K562 (cell line): ENCODE measurements at places on chromosomes 7 and 10.

- no peak for DNase-seq
- no peaks in the 10 kb centered on the region for H3K27me3 ChIP-seq
- H3K4me3 ChIP-seq, result no peak overlapping the region
- no peak overlapping the region; the same call in 2 of the 3 replicates for H3K27ac ChIP-seq
- peaks cover 8% of the 10 kb centered on the region; the same call in 1 of the 3 replicates for H3K36me3 ChIP-seq
Observed at GRCh38 chr10:48400129-48400849, 93.8 kb downstream of the MAPK8 start.

- no peaks in the 10 kb centered on the region for H3K4me1 ChIP-seq
- no peak overlapping the region for H3K27ac ChIP-seq
- H3K27me3 ChIP-seq, result no peaks in the 10 kb centered on the region
- no peak for DNase-seq
Observed at GRCh38 chr7:18566829-18567228, 71.3 kb downstream of the HDAC9 start.

DNA sequence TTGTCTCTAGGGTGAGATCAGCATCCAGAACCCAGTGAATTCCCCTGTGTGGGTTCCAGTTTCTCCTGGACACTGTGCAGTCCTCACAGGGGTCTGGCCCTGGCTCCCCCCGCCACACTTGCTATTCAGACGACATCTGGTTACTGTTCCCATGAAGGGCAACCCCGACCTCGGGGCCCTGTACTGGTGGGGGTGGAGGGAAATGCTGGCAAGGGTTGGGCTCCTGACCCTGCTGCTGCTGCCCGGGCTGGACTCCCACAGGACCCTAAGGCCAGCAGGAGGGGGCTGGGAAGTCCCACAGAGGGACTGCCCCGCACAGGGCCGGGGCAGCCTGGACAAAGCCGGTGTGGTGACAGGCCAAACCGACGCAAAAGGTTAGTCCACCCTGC is 768 bp upstream of the CPA1 start:
- H3K27ac ChIP-seq, result no peak overlapping the region
- no peak for DNase-seq
- H3K27me3 ChIP-seq, result peaks cover 29% of the 10 kb centered on the region
- H3K36me3 ChIP-seq, result no peaks in the 10 kb centered on the region

DNA sequence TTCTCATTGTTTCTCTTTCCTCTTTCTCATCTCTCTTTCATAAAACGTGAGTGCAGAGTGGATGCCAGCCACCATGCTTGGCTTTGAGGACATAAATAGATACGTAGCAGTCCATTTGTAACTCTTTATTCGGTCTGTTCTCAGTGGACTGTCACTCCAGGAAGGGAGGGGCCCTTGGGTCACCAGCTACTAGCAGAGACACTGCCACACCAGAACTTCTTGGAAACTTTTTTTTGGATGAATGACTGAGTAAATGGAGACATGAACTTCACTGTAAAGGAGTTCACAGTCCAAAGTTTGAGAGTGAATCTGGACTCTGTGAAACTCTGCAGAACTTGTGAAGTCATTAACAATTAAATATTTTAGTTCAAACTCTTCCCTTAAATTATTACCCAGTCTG is 20.2 kb downstream of the CHN2 start:
- H3K27ac ChIP-seq, result no peak overlapping the region
- H3K4me3 ChIP-seq, result no peak overlapping the region
- DNase-seq, result no peak
- no peaks in the 10 kb centered on the region for H3K27me3 ChIP-seq
- no peaks in the 10 kb centered on the region for H3K4me1 ChIP-seq
- no peaks in the 10 kb centered on the region for H3K36me3 ChIP-seq

DNA sequence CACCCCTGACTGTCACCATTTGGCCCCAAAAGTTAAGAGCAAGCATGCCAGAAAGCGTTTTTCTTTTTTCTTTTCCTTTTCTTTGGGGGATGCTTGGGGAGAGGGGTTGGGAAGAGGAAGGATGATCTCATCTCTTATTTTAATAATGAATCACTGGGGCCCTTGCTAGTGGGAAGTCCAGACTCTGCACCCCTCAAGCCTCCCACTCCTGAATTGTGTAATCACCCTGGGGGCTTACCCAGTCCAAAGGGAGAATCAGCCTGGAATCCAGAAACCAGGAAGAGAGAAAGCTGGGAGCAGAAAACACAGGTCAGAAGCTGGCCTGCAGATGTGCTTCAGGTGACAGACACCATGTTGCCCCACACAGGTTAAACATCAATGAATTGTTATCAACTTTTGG is 14.7 kb upstream of the HABP2 start:
- no peaks in the 10 kb centered on the region for H3K4me1 ChIP-seq
- no peak overlapping the region for H3K4me3 ChIP-seq
- DNase-seq, result no peak
- no peak overlapping the region for H3K27ac ChIP-seq
- peaks cover 6% of the 10 kb centered on the region for H3K27me3 ChIP-seq

GRCh38 chr7:22087861-22088260 is 142.2 kb upstream of the CDCA7L start:
- H3K4me1 ChIP-seq, result peaks cover 7% of the 10 kb centered on the region
- H3K4me3 ChIP-seq, result no peak overlapping the region
- peaks cover 3% of the 10 kb centered on the region; the same call in 1 of the 3 replicates for H3K27me3 ChIP-seq
- H3K36me3 ChIP-seq, result no peaks in the 10 kb centered on the region
- DNase-seq, result no peak

- H3K27ac ChIP-seq, result no peak overlapping the region
- no peak for DNase-seq
- peaks cover 8% of the 10 kb centered on the region for H3K4me1 ChIP-seq
- peaks cover 66% of the 10 kb centered on the region for H3K27me3 ChIP-seq
- no peaks in the 10 kb centered on the region for H3K36me3 ChIP-seq
Observed at GRCh38 chr7:155603205-155603857, 41.1 kb upstream of the RBM33 start.

- H3K4me3 ChIP-seq, result no peak overlapping the region
- no peaks in the 10 kb centered on the region for H3K4me1 ChIP-seq
- peaks cover 10% of the 10 kb centered on the region; the same call in 1 of the 2 replicates for H3K27me3 ChIP-seq
Observed at GRCh38 chr7:139731802-139732470, 45.9 kb downstream of the HIPK2 start.

GRCh38 chr10:31948021-31948420 is 19.4 kb upstream of the ARHGAP12 start:
- H3K4me3 ChIP-seq, result no peak overlapping the region
- no peaks in the 10 kb centered on the region for H3K36me3 ChIP-seq
- no peaks in the 10 kb centered on the region for H3K27me3 ChIP-seq
- H3K4me1 ChIP-seq, result peaks cover 9% of the 10 kb centered on the region; the same call in 1 of the 2 replicates
- H3K27ac ChIP-seq, result peak overlapping the region; percentile 53

- H3K4me1 ChIP-seq, result no peaks in the 10 kb centered on the region
- no peak overlapping the region for H3K4me3 ChIP-seq
- no peak overlapping the region for H3K27ac ChIP-seq
- H3K27me3 ChIP-seq, result no peaks in the 10 kb centered on the region
Observed at GRCh38 chr7:103487419-103487818, 41.4 kb upstream of the SLC26A5 start.

GRCh38 chr10:101903827-101904550 is 60.4 kb upstream of the KCNIP2 start:
- no peaks in the 10 kb centered on the region for H3K4me1 ChIP-seq
- no peaks in the 10 kb centered on the region for H3K27me3 ChIP-seq
- no peak overlapping the region for H3K4me3 ChIP-seq
